ENCODE measurements at places on chromosomes 13 and 19.
A peak's percentile ranks its signal among the peaks of the same experiment; 100 is the strongest.

DNA sequence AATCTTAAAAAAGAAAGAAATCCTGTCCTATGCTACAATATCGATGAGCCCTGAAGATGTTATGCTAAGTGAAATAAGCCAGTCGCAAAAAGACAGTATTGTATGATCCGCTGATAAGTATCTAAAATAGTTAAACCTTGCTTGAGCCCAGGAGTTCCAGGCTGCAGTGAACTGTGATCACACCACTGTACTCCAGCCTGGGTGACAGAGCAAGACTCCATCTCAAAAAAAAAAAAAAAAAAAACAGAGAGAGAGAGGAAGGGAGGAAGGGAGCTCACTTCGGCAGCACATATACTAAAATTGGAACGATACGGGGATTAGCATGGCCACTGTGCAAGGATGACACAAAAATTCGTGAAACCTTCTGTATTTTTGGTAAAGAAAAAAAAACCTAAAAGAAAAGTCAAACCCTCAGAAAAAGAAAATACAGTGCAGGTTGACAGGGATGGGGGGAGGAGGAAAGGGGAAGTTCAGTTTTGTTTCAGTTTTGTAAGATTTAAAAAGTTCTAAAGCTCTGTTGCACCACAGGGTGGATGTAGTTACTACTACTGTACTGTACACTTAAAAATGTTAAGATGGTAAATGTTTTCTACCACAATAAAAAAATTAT, 8.4 kb downstream of the CLASRP start:
- no peak for DNase-seq

GRCh38 chr13:41995336-41995735, 34.4 kb upstream of the VWA8 start:
- DNase-seq: no peak

- DNase-seq: no peak
These were observed 19.7 kb upstream of the CPB2 start for GRCh38 chr13:46124531-46124966.

GRCh38 chr19:29667901-29668341, 2.7 kb downstream of the PLEKHF1 start:
- DNase-seq: peak; percentile 59

GRCh38 chr13:109784590-109785140, 1.7 kb downstream of the IRS2 start:
- DNase-seq: peak; percentile 67
